Right forelimb (tissue), 1 donor: ENCODE measurements at places on chromosomes 2 and 18.

DNA sequence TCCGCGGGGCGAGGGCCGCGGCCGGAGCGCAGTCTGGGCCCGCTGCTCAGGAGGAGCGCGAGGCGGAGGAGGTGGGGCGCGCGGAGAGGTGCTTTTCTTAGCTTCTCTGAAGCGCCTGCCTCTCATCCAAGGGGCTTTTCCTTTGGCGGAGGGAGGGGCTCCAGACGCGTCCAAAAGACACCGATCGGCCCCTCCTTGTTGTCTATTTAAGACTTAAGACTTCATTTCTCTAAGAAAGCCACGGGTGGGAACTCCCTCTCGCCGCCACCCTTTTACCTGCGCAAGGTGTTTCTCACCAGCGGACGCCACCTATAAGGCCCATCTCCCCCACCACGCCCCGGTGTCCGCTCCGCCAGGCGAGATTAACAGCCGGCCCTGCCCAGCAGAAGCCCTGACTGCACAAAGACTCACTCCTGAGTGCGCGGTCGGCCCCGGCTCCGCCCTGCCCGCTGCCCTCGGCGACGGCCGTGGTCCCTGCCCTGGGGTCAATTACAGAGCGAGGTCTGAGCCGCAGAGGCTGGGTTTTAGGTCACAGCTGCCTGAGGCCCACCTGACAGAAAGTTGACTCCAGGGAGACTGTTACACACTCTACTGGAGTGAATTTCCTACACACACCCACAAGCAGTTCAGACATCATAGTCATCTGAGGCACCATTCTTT, at the start of gene DSC2:
TSS of gene DSC2 (minus strand) at position 397 of the 660 bp plus-strand sequence. CDS start 450 bp downstream, outside the sequence.
- DNase-seq, result no peak

GRCh38 chr2:233289648-233290047, 18.0 kb upstream of the SAG start:
- DNase-seq, result no peak

GRCh38 chr2:45929674-45930395, 278.4 kb downstream of the PRKCE start:
- no peak for DNase-seq

DNA sequence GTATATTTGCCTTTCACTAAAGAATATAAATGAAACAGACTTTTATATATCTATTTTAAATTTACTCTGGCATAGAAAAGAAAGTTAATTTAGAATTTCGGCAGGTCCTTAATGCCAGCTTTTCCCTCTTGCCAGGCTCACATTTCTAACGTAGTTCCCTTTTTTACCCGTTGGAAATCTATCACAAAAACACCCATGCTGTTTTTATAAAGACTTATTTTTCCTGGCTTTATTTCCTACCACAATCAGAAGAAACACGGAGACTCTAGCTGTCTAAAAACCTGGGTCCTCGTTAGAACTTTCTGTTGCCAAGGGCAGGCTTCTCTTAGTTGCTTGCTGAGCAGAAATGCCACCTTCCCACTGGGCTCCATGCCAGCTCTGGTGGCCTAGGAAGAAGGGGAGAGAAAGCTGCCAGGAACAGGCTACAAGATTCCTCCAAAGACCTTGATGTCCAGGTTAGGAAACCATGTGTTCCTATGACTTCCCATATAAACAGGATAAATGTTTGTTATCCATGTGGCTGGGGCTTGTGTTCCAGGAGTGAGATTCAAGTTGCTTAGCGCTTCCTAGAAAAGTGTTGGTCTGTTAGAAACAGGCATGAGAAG, 17.8 kb upstream of the TMEM18 start:
- DNase-seq, result no peak

DNA sequence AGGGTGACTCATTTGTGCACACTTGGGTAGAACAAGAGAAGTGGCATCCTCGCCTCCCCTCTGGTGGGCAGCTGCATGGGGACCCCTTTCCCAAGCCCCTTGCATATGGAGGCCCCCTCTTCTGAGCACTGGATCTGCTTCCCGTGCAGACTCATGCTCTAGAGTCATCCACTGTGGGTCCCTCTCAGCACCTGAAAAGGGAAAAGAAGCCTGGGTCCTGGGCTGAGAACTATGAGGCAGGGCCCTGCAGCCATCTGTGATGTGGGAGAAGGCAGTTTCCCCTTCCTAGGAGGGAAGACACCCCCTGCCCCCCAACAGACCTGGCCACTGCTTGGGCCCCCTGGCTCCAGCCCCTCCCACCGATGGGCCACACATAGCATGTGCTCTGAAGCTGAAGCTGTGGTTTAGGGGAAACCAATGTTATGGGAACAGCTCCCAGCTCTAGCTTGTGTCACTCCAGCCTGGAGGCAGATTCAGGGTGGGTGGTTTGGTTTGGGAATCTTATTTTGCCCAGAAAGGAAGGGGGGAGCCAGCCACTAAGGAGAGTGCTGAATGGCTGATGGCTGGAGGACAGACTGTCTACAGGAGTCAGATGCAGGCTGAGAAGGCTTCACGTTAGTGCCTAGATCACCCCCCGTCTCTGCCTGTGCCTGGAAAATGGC, 172.8 kb downstream of the GLI2 start:
- DNase-seq, result no peak

GRCh38 chr18:6728331-6728730, 1.2 kb upstream of the ARHGAP28 start:
- DNase-seq, result no peak

GRCh38 chr2:44398243-44398897, 36.6 kb downstream of the CAMKMT start:
- DNase-seq, result no peak

DNA sequence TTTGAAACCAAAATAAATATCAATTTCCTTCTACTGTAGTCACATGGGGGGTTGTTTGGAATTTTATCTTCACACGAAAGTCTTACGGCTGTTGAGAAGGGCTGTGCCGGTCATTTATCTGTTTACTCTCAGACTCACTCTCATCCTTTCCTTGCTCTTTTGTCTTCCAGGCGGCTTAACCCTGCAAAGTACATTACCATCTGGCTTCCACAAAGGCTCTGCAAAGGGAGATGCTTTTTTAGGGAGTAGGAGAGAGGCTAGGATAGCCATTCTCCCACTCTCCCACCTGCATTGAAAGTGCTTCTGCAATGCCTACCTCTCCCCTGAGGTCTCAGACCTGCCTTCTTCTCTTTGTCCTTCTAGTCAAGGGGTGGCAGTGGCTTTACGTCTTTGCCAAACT, 247.6 kb downstream of the MEIS1 start:
- DNase-seq, result no peak

DNA sequence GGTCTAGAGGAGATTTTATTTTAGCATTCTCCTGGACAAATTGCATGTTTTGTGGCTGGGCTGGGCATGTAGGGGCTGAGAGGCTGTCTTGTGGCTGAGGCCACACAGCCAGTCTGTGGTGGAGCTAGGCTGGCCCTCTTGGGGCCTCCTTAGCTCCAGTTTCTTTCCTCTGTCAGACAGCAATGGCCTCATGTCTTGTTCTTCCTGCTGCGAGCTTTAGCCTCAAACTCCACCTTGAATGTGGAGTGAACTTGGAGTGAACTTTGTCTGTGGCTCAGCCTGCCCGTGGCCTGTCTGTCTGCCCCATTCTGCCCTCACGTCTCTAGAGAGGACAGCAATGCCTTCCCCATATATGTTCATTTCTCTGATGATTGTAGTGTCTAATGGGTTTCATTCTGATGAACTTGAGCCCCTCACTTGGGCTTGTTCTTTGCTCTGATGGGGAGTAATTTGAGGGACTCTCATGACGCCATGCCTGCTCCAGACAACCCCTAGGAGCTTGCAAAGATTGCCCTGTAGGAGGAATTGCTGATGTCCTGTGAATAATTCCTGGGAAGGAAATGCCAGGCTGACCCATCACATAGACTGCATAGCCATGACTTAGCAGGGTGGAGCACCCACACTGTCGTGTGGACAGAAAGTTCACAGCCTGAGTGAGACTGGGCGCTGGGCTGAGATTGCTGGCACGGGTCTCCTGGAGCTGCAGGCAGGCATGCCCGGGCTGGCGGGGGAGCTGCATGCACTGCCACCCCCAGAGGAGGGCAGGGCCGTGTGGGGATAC, 42.6 kb downstream of the ASAP2 start:
- no peak for DNase-seq

GRCh38 chr2:58070765-58071164, 24.2 kb downstream of the VRK2 start:
- DNase-seq, result no peak
